ENCODE measurements at places on chromosomes 16 and 17.

- DNase-seq = peak; percentile 80
Observed at GRCh38 chr16:8632675-8633182, 11.2 kb downstream of the METTL22 start.

GRCh38 chr17:55728833-55729232, 6.2 kb upstream of the TMEM100 start:
- DNase-seq = no peak

GRCh38 chr17:55348749-55349354, 72.8 kb downstream of the MMD start:
- peak; percentile 86 for DNase-seq

GRCh38 chr16:78509965-78510364, 410.5 kb downstream of the WWOX start:
- no peak for DNase-seq

GRCh38 chr17:31843070-31843745, 15.8 kb downstream of the COPRS start:
- DNase-seq = no peak

DNA sequence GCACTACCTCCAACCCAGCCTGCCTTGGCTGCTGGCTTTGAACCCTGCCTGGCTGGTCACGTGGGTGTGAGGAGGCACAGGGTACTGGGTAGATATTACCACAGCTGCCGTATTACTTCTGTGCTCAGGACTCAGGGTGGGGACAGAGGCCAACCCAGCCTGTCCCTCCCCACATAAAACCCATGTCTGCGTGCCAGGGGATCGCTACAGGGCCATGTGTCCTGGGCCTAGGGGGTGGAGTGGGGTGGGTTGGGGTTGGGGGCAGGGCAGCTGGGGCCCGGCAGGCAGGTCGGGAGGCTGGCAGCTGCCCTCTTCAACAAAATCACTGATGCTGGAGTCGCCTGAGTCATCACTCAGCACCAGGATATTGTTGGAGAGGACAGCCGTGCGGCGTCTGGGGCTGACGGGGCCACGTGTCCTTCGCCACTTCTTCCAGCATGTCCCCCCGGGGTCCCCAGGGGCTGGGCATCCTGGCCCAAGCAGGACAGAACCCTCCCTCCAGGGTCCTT, 39.7 kb upstream of the PVALEF start:
- no peak for DNase-seq

- no peak for DNase-seq
Observed at GRCh38 chr17:64081802-64082799, 47.8 kb downstream of the ERN1 start.

DNA sequence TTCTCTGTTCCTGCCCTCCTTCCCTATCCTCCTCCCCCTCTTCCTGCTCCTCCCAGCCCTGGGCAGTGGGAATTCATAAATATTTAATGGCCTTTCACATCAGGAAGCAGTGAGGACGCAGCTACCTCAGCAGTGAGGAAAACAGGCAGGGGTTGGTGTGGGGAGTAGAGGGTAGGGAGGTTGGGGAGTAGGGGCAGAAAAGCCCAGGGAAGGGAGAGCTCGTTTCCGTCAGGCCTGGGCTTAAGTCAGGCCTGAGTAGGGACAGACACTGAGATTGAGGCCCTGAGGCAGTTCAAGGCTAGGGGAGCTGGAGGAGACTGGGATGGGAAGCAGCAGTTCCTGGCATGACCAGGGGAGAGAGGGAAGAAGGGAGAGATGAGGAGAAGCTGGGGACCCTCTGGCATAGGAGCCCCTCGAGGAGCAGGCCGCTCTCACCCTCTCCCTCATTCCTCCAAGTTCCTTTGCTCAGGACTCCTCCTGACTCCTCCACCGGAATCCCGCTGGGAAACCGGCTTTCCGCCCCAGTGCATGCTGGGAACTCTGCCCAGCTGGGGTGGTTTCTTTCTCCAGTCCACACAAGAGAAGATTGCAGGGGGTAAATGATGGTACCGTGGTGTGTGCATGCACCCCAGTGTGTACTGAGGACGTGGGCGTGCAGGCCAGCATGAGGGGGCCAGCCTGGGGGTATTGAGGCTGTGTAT, 6.2 kb downstream of the SAMD14 start:
- no peak for DNase-seq

DNA sequence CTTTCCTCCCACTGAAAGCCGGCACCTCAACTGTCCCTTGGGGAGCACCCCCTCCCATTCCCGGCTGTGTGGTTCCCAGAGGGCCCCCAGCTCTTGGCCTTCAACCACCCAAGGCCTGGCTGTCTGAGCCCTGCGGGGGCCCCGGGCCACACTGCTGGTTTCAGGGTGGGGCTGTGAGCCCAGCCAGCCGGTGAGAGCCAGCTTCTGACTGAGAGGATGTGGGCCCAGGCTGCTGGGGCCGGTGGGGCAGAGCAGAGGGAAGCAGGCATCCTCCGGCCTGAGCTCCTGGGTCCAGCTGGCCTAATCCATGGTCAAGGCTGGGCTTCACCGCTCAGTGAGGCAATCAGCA, 875 bp upstream of the LGALS3BP start:
- no peak for DNase-seq

DNA sequence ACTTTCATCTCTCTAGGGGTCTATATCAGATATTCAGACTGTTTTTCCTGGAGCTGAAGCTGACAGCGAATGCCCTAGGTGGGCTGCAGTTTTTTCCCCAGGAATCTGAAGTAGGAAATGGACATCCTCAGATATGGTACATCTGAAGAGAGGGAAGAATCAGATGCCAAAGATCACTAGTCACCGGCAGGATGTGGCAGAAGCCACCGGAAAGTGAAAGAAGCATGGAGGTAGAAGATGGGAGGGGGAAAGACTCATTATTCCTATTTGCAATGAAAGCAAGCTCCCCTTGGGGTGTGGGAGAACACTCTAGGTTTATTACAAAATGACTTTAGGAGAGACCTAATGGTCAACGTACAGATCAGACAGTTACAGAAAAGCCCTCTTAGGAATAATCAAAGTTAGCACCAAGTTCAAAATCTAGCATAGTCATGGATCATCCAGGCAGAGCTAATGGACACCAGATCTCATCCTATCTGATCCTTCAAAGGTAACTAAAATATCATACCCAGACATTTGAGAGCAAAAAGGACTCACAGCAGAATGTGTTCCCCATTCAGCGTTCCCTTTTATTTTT, 110.7 kb downstream of the HS3ST3A1 start:
- no peak for DNase-seq

DNA sequence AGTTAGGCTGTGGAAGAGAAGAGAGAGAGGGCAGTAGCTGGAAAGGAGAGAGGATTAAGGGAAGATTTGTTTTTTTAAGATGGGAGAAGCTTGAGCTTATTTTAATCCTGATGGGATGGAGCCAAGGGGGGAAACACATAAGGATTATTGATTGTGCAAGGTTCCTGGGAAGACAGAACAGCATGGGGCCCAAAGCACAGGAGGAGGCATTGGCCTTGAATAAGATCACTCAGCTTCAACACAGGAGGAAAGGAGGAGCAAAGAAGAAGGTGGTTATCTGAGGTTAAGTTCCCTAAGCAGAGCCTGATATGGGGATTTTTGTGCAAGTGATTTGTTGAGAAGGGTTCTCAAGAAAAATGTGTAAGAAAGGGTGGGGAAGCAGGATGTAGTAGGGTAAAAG, 169.8 kb downstream of the ABCC12 start:
- no peak for DNase-seq

DNA sequence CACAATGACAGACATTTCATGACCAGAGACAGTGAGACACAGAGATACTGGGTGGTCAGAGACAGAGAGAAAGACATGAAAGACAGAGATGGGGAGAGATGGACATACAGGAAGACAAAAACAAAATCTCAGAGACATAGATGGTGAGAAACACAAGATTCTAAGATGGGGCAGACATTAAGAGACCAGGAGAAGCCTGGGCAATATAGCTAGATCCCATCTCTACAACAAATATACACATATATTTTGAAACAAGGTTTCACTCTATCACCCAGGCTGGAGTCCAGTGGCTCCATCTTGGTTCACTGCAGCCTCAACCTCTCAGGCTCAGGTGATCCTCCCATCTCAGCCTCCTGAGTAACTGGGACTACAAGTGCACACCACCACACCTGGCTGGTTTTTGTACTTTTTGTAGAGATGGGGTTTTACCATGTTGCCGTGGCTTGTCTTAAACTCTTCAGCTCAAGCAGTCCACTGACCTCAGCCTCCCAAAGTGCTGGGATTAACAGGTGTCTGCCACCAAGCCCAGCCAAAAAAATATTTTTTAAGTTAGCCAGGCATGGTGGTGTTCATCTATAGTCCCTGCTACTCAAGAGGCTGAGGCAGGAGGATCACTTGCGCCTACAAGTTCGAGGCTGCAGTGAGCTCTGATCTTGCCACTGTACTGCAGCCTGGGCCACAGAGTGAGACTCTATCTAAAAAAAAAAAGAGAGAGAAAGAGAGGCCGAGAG, 2.1 kb downstream of the SEPTIN1 start:
- no peak for DNase-seq

DNA sequence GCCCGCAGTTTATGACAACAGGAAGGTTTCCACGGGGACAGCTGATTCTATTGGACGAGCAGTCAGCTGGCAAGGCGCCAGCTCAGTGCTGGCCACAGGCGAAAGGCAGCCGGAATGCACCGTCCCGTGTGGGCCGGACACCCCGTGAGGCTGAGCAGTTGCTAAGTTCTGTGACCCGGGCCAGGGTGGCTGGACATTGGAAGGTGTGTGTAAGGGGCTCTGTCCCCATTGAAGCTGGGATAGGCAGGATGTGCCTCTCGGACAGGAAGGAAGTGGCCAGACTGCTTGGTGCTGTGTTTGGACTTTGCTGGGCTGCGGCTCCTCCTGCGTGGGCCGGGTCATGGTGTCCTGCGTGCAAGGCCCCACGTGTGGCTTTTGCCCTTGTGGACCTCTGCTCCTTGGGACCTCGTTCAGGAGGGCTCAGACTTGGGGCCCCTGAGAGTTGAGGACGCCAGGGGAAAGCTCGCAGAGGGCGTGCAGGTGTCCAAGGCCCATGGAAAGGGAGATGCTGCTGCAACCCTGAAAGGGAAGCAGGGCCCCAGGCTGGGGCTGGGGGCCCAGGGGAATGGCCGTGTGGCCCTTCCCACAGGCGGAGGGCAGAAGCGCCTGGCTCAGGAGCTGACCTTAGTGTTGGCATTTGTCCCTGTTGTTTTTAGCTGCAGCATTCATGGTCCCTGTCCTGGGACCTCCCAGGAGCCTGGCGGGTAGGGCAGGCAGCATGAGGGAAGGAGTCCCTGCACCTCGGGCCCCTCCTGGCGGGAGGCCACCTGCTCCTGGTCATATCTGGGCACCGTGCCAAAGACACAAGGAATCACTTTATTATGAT, 10.0 kb downstream of the BAIAP2 start:
- peak; percentile 31 for DNase-seq

- DNase-seq = no peak
Observed at GRCh38 chr16:73617738-73618137, 569.8 kb upstream of the ZFHX3 start.

Measured in hematopoietic multipotent progenitor cell treated with erythropoietin and hydrocortisone succinate and interleukin-3 and kit ligand, for 6 days (in vitro differentiated cells).